Peyer's patch (tissue), 4 donors: ENCODE measurements at places on chromosomes 2 and 18. TPM values are rescaled to one million over a fixed set of nuclear protein-coding genes. Genes with fewer than 3 reads are reported as not detected.

DNA sequence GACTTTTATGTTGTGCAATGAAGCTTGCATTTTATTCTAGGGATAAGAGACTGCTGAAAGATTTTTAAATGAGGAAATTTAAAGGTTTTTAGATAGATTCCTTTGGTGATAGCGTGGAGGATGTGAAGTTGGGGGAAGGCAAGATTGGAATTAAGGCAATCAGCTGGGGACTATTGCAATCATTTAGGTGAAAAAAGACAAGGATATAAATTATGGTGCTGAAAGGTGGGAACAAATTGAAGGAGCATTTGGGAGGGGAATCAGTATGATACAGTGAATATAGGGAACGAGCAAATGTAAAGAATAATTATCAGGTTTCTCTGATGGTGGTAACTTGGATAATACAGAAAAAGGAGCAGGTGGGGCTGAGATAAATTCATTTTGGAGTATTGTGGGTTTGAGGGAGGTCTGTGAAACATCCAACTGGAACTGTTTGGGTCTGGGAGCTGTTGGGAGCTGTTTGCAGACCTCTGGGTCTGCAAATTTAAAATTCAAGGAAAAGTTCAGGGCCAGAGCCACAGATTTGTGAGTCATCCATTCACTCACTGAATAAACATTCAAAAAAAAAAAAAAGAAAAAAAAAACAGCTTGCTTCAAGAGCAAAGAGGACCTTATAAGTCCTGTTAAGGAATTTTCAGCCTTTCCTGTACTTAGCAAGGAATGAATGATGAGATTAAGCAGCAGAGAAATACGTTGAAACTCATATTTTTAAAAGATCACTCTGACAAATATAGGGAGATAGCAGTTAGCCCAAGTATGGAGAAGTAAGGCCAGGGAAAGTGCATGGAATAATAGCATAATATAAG, 257.5 kb upstream of the FN1 start:
- no peak for DNase-seq

DNA sequence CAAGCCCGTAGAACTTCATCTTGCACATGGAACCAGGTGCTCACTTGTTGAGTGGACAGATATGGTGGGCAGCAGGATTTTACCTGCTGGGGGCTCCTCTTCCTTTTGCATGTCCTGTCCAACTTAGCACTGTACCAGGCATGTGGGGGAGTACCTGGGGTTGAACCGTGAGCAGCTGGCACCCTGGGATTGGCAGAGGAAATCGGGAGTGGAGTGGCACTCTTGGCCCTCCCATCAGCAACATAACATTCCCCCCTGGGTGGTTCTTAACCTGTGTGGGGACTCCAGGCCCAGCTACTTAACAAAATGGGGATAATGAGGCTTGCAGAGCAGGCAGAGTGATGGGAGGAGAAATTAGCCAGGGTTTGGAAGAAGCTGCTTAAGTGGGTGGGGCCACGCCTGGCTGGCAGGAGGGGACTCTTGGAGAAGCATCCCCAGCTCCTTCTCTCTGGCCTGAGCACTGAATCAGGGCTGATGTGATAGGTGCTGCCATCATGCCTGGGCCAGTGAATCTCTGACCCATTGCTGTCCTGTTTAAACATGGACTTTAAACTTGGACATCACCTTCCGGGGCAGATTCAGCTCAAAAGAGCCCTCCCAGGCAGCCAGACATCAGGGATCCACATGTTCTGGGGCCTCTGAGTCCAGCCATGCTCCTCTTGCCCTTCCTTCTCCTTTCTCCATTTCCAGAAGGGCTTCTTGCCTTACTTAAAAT, 15.5 kb downstream of the FOSL2 start:
- DNase-seq, result no peak

Gene FER1L5
- total RNA-seq, result not detected

DNA sequence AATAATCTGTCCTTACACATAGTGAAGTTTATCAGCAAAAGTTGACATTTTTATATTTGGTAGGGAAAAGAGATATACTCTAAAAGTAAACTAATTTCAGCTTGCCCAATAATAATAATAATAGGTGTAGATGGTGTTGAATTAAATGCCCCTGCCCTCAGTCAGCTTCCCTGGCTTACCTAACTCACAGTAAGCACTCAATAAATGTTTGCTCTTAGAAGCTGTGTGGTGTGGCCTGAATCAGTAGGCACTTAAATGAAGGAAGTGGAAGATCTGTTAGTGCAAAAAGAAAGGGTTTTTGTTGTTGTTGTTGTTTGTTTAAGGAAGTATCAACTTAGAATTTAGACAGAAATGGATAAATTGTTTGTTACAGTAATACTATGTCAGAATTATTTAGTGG, 36.2 kb downstream of the EML4 start:
- DNase-seq, result no peak

GRCh38 chr2:217402761-217403383, 543.0 kb upstream of the TNP1 start:
- DNase-seq, result no peak

GRCh38 chr2:186771850-186772463, 77.0 kb downstream of the ZSWIM2 start:
- no peak for DNase-seq

DNA sequence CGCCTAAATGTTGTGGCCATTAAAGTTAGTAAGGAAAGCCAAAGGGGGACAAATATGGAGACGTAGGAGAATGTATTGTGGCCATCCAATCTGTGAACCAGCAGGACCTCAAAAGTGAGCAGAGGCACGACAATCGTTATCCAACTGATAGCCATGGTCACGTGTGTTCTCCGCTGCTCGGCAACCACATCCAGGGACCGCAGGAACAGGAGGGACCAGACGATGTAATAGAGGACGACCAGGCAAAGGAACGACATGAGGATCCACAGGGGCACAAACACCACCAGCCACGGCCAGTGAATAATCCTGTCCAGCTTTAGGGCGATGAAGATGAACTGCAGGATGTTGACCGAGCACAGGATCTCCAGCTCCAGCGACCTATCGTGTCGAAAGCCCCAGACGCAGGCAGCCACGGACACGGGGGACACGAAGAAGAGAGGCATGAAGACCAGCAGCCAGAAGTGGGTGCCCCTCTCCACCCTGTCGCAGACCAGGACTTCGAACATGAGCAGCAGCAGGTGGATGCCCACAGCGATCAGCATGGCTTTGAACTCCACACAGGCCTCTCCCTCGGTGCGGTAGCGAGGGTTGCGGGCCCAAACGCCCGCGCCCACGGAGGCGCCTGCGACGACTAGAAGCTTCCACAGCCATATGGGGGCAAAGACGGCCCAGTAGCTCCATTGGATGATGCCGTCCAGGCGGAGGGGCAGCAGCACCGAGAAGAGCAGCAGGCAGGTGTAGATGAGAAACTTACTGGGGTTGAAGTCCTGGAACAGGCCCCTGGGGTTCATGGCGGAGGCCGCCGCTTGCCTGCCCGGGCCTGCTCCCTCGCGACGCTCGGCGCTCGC, 790 bp downstream of the TMEM185B start:
- DNase-seq, result no peak
